Fibroblast of villous mesenchyme (primary cell): ENCODE measurements at places on chromosomes 6 and 20.

DNA sequence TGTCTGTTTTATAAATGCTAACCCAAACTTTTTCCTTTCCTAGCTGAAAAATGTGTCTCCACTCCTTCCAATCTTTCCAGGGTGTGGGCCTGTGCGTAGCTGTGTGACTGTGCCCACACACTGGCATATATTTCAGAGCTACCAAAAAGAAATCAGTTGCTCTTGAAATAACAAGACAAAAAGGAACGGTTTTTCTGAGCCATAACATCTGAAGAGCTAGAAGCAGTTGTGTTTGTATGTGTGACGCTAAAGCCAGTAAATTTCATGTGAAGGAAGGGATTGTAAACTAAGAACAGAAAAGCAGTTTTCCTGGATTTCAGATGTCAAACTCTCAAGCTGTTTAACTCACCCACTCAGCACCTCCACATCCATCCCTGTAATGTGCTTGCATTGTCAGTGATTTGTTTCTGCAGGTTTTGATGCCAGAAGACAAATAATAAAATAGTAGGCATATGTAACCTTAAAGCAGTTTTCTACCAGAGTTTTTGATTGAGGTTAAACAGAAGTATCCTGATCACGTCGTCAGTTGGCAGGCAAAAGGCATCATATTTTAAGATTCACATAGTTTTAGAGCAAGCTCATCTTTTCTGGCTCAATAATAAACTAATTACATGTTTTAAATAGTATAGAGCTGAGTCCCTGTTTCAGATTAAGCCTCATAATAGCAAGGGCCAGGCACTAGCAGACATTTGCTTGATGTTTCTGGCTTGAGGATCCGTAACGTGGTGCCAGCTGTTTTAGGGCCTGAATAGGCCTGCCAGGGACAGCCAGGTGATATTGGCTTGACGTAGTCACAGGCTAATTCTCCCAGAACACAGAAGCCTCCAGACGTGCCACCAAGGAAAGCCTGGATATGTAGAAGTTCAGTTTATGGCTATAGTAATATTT lies 90.9 kb downstream of the FOXO3 start:
- DNase-seq: peak; percentile 86

DNA sequence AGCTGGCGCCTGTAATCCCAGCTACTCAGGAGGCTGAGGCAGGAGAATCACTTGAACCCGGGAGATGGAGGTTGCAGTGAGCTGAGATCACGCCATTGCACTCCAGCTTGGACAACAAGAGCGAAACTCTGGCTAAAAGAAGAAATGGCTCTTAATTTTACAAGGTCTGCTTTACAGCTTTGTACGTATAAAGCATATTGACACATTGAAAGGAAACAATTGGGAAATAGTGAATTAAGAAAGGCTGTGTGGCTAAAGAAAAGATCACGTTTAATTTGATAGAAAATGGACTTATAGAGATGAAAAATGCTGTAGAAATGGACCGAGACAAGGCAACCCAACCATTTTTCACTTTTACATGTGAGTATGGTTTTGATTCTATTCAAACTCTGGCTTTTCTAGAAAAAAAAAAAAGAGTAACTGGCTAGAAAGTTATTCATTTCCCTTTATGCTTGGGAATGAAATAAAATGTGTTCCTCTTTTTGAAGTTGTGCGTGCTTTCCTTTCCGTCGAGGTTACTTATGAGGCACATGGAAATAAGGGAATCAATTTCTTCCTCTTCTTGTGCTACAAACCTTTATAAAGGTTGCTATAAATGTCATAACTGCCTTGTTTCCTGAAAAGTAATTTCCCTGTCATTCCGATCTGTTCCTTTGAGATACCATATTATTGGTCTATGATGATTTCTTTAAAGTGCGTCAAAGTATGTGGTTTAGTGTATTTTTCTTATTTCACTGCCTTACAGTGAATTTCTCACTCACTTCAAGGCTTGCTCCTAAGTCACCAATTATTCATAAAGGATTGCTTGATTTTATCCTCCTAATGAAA lies 29.4 kb downstream of the PFDN4 start:
- DNase-seq: no peak

DNA sequence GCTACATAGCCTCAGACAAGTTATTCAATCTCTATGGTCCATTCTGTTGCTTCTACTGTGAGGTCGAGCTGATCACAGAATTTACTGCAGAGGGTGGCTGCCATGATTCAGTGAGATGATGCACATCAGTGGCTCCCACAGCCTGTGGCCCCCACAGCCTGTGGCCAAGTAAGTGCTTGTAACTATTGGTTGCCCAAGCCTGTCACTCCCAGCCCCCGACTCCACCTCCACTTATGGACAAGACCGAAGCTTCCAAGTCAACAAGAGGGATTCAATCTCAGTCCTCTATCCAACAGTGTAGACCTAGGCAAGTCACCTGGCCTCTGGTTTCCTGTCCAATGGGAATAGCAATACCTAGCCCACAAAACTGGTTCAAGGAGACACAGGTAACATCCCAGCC lies 8.2 kb downstream of the KCNK5 start:
- no peak for DNase-seq

GRCh38 chr6:88473589-88473988 lies 307.4 kb upstream of the CNR1 start:
- no peak for DNase-seq

GRCh38 chr6:142631517-142632385 lies 313.2 kb downstream of the HIVEP2 start:
- DNase-seq: peak; percentile 11

- no peak for DNase-seq
These were observed 59.0 kb upstream of the CCDC167 start for GRCh38 chr6:37558646-37559045.

DNA sequence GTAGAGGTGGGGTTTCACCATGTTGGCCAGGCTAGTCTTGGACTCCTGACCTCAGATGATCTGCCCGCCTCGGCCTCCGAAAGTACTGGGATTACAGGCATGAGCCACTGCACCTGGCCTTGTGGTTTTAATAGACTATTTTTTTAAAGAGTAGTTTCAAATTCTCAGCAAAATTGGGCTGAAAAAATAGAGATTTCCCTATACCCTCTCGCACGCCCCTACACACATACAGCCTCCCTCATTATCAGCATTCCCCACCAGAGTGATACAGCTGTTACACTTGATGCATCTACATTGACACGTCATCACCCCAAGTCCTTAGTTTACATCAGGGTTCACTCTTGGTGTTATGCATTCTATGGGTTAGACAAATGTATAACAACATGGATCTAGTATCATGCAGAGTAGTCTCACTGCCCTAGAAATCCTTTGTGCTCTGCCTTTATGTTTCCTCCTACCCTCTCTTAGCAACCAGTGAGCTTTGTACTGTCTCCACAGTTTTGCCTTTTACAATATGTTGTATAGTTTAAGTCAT lies 103.6 kb downstream of the CDYL start:
- DNase-seq: no peak

DNA sequence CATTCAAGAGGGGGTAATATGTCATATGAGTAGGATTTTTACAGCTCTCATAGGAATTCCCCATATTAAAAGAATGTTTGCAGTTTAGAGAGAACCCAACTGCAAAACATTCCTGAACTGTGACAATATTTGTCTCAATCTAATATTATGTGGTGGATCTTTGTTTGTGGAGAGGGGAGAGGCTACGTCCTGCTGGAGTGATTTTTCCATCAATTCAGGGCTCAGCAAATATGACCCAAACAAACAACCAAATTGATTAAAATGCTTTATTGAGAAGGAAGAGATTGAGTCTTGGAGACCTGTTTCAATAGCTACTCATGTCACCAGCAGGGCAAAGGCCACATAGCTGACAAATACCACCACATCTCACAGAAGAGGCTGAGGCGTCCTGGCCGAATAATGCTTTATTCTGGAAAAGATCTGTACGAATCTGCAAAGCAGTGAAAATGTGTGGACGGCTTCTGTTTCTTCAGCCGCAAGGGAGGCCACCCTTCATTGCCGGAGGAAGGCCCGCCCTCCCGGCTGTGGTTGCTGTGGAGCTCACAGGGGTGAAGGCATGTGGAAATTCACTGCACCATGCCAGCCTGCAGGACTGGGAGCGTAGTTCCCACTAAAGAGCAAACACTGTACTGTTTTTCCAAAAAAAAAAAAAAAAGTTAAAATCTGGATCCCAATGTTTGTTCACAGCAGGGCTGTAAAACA lies 89.7 kb upstream of the QKI start:
- DNase-seq: peak; percentile 39

DNA sequence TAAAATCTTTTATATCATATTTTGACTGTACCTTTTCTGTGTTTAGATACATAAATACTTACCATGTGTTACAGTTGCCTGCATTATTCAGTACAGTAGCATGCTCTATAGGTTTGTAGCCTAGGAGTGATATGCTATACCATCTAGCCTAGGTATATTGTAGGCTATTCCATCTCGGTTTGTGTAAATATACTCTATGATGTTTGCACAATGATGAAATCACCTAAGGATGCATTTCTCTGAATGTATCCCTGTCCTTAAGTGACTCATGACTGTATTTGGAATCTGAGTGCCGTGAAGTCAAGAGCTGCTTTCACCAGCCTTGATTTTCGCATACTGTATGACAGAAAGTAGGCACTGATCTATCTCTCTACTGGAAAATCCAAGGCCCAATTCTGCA lies 129.9 kb downstream of the UTRN start:
- peak; percentile 72 for DNase-seq

- no peak for DNase-seq
These were observed 210.4 kb upstream of the SULF2 start for GRCh38 chr20:47995661-47996060.

DNA sequence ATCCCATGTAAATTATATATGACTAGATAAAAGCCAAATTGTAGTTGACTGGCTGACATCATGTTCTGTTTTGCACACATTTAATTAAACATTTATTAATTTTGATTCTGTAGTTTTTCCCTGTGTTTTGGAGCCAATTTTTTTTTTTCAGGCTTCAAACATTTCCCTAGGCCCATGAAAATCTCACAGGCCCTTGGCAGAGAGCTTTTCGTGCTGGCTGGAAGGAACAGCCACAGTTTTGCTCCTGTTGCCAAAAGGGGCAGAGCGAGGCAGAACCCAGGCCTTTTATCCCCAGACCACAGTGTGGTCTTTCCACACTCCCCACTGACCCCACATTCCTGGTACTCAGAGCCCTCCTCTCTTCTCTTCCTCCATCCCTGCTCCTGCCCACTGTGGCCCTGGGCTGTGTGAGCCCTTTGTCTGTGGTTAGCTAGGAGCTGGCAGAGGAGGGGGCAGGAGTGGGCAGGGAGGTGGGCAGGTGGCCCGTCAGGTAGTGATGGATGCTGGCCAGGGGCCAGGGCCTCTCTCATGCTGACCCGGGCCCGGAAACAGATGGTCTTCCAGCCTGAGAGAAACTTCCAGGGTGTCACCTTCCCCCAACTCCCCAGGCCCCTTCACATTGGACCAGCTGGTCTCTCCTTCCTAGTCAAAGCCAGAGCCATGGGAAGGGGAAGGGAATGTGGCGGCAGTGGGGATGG lies 19.4 kb upstream of the CCM2L start:
- DNase-seq: no peak

DNA sequence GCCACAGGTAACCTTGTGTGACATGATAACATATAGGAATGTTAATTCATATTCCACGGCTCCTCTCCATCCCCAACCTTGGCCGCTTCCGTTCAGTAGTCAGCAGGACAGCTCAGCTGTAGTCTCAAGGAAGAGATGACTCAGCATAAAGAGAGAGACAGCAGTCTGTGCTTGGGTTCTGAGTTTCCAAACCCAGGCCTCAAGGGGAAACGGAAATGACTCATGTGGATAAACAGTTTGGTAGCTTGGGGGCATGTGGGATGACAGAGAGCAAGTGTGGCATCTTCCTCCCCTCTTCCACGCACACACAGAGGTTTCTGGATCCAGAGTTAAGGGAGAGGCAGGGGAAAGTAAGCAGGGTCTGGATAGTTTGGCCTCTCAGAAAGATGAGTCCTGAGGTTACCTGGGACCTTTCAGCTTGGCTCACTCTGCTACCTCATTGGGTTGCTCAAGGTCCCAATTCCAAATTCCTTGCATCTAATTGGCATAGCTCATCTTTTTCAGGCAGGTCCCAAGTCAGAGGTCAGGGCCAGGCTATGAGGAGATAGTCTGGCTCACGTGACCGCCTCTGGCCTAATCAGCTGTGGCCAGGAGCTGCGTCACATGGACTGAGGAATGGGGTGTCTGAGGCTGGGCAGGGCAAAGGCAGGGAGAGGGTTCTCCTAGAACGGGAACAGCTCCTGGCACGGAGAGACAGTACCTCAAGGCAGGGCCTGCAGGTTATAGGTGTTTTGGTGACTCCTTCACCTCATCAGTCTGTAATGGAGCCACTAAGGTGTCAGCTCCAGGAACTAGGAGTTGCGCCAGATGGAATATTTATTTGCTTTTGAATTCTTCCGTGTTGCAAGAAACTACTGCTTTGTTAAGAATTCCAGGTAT lies 36.5 kb upstream of the MLN start:
- DNase-seq: peak; percentile 96

GRCh38 chr6:87789198-87789899 lies 87.3 kb upstream of the AKIRIN2 start:
- peak; percentile 75 for DNase-seq

DNA sequence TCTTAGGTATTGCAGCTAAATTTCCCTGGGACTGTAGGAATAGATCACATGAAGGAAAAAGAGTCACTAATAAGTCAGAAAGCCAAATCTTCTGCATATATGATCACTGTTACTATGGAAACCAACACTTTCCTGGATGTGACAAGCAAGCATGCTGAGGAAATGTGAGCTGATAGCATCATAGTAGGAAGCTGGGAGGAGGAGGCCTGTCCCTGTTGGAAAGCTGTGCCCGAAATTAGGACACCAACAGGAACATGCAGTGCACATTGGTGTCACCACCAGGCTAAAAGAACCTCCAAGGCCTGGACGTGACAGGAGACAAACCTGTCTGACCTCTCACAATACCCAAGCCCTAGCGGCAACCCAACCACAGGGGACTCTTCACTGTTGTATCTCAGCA lies 181.9 kb upstream of the PCSK2 start:
- no peak for DNase-seq

GRCh38 chr20:26208296-26209091 lies 511.8 kb upstream of the ZNF337 start:
- peak; percentile 0 for DNase-seq

GRCh38 chr20:64233725-64234124 lies 21.8 kb upstream of the PCMTD2 start:
- no peak for DNase-seq

- DNase-seq: peak; percentile 60
These were observed 3.5 kb downstream of the GNMT start for GRCh38 chr6:42963855-42964605.

DNA sequence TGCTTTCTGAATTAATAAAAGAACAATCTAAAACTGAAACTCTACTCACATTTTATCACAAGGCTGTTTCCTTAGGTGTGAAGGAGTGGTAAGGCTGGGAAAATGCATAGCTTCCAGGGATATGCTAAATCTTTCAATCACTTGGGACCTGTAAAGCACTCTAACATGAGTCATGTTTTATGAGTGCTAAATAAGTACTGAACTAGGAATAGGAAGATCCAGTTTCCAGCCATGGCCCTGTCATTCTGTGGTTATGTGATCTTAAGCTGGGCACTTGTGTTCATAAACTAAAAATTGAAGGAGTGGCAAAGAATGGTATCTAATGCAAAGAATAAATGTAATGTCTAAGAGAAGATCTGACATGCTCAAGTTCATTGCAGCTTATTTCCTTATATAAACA lies 6.1 kb upstream of the TMEM200A start:
- peak; percentile 36 for DNase-seq
